SK-N-SH treated with all-trans-retinoic acid at 6 μM for 48 hours (cell line): ENCODE measurements at places on chromosomes 7 and 10.
A peak's percentile ranks its signal among the peaks of the same experiment; 100 is the strongest.

- ATAC-seq = peak; percentile 72
Observed at GRCh38 chr7:102273749-102274712, 12.6 kb upstream of the SH2B2 start.

GRCh38 chr10:56028298-56029132 lies 332.5 kb downstream of the ZWINT start:
- no peak for ATAC-seq

- peak; percentile 90 for ATAC-seq
Observed at GRCh38 chr7:43674559-43675436, 54.5 kb downstream of the COA1 start.

DNA sequence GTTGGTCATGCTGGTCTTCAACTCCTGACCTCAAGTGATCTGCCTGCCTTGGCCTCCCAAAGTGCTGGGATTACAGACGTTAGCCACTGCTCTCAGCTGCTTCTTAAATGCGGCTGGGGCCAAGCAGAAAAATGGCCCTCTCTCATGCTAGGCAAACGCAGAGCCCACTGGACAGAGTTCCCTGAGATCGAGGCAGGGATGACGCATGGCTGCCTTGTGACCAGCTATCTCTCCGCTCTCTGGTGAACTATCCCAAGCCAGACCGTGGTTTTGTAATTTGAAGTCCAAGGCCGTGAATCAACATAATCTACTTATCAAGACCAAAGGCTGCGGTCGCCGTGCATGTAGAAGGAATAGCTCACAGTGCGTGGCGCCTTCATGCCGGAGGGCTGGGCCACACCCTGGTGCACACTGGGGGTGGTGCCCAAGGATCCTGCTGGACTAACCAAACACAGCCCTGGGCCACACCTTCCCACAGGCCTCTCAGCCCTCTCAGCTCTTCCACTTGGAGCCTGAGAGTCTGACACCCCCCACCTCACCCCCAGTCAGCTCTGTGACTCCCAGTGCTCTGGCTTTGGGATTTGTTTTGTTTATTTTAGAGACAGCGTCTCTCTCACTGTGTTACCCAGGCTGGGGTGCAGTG lies 88.1 kb upstream of the CUX1 start:
- ATAC-seq = peak; percentile 92

- no peak for ATAC-seq
Observed at GRCh38 chr10:70067586-70067985, 14.9 kb downstream of the MACROH2A2 start.

- ATAC-seq = no peak
Observed at GRCh38 chr10:66622050-66622449, 303.8 kb upstream of the LRRTM3 start.

- no peak for ATAC-seq
Observed at GRCh38 chr7:139854803-139855497, 25.9 kb downstream of the TBXAS1 start.

DNA sequence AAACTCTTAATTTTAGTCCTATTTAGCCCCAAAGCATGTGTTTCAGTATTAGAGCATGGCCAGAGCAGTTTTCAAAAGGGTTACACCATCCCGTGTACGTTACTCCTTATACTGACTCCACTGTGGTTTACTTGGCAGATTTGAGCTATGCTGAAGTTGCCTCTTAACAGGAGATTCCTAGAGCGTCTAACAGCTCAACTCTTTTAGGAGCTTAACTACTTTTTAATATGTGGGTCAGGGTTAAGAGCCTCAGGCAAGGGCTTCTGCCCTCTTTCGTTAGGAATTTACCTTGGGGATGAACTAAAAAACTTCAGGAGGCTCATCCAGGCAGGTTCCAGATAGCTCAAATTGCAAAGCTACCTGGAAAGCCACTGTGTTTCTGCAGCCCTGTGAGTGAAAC lies 674.8 kb upstream of the C7orf33 start:
- ATAC-seq = no peak

DNA sequence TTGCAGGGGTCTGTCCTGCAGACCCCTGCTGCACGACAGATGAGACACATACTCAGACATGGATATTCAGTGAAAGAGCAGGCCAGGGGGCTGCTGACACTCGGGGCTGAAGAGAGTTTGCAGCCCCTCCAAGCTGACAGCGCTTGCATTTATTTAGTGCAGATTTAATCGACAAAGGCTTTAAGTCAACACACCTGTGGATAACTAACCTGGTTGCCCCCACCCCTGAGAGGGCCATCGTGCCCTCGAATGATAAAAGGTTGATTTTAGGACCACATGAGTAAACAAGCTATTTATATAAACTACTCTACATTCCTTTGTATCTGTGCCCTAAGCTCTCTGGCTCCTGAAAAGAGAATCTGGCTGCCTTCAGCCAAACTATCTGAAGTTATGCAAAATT lies 708.2 kb upstream of the LRRN3 start:
- no peak for ATAC-seq

DNA sequence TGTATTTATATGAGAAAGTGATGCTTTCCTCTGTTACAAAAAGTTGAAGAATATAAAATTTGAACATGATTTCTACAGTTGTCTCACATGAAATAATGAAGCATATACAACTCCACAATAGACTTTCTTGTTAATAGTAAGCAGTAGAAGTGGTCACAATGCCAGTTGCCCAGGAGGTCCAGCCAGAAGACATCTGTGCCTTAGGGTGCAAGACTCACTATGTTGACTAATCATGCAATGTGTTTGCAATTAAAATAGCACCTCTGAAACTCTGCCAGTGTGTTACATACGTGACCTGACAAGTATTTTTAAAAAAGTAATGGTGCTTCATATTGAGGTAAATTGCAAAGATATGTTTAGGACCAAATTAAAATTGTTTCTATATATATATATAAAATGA lies 547.2 kb downstream of the ETV1 start:
- no peak for ATAC-seq
